Stimulated activated CD8-positive, alpha-beta memory T cell treated with anti-CD3 and anti-CD28 coated beads, Interleukin-4, amount 100 ng/mL, for 1 hour (primary cell): ENCODE measurements at places on chromosomes 3 and 15.

- DNase-seq, result no peak
These were observed 25.8 kb downstream of the ANP32A start for GRCh38 chr15:68794863-68795262.

DNA sequence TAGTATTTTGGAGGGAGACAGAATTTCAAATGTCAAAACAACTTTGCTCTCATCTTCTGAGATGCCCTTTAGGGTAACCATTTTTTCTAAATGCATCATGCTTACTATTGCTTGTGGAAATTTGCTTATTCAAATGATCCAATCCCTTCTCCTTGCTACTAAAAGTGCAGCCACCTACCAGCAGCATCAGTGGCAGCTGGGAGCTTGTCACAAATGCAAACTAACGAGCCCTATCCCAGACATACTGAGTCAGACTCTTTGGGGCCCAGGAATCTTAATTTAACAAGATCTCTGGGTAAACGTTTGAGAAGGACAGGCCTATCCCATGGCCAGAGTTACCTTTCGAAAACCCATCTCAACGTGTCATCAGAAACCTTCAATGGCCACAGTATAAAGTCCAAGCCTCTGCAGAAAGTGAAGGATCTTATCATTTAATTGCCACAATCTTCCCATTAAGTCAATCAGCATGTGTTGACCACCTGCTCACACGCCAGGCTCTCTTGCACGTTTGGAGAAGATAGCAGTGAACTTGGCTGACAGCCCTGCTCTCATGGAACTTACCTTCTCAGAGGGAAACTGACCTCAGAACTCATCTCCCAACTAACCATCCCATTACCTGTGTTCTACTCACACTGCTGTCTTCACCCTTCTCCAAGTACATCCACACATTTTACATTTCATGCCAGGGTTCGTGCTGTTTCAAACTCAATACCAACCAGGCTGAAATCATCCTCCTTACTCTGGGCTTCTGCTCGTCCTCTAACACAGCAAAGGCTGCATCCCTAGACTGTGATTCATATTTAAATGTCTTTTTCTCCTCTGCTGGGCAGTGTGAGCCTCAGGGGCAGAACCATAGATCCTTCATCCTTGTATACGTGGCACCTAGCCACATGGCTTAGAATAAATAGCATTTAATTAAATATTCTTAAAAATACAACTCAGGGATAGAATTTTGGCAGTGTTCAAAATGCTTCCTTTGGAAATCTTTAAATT, 24.8 kb upstream of the VGLL4 start:
- no peak for DNase-seq

- DNase-seq, result no peak
These were observed 113.8 kb upstream of the RAD18 start for GRCh38 chr3:9077029-9077428.

DNA sequence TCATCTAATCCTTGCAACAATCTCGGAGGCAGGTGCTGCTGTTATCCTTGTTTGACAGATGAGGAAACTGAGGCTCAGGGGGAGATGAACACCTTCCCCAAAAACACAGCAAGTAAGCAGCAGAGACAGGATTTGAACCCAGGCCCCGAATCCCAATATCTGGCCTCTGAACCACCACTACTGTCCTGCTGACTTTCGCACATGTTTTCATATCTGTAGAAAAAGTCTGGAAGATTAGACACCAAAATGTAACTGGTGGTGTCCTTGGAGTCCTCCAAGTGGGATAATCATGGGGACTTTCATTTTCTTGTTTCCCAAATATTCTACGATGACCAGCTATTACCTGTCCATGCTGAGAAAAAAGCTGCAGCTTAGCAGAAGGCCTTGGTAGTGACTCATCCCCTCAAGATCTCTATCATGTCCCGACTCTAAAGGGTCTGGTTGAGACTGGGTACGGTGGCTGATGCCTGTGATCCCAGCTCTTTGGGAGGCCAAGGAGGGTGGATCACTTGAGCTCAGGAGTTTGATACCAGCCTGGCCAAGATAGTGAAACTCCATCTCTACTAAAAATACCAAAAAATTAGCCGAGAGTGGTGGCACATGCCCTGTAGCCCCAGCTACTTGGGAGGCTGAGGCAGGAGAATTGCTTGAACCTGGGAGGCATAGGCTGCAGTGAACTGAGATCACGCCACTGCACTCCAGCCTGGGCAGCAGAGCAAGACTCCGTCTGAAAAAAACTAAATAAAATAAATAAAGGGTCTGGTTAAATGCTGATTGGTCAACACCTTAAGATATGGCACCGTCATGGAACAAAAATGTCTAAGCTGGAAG, 8.6 kb downstream of the IRAK2 start:
- DNase-seq, result no peak

DNA sequence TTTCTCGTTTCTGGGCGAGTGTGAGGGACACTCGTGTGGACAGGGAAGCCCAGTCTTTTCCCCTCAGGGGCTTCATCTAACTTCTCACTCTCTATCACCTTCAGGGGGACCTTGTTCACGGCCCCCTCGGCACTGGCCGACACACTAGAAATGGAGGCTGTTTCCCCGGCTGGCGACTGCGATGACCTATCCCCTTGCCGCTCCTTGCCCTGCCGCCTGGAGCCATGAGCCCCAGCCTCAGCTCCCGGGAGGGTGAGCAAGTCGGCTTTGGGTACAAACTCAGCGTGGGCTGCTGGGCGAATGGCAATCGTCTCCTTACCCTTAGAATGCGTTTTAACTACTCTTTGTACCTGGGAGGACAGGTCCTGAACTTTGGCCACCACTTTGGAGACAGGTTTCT, 41.0 kb downstream of the FMN1 start:
- DNase-seq, result no peak

DNA sequence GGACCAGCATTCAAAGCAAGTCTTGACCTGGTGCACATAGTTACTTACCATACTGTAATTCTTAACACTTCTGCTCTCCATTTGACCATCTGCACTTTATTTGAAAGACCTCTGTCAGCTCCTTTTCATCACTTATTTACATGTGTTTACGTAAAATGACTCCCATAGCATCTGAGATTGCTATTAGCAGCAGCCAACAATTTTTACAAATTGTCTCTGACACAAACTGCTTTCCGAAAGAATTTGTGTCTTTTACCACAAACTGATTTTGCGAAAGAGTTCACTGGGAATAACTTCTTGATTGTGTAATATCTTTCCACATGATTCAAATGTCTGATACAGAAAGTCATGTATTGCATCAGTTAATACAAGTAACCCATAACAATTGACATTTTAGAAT, 144.1 kb upstream of the PEX5L start:
- DNase-seq, result no peak

DNA sequence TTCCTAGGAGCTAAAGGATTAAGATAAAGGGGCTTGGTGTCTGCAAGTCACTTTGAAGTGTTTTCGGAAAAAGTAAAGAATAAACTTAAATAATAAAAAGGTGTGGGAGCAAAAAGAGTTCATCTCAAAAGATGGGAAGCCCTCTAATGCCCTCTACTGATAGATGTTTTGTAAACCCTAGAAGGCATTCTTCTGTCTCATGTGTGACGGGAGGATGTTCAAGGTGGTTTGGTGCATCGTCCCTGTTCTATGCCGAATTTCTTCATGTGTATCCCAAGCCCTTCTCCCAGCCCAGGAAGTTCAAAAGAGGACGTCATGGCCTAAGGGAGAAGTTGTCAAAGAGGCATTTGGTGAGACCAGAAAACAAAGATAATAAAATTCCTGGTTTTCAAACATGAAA, 37.2 kb downstream of the CCK start:
- DNase-seq, result no peak

GRCh38 chr3:96538186-96538585, 276.2 kb upstream of the EPHA6 start:
- no peak for DNase-seq

DNA sequence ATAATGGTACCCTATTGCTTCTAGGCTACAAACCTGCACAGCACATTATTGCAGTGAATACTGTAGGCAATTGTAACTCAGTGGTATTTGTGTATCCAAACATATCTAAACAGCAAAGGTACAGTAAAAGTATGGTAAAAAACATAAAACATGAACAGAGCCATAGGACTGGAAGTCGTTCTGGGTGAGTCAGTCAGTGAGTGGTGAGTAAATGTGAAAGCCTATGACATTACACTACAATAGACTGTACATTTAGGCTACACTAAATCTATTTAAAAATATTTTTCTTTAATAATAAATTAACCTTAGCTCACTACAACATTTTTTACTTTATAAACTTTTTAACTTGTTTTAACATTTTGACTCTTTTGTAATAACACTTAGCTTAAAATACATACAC, 21.3 kb downstream of the RAB6B start:
- no peak for DNase-seq

DNA sequence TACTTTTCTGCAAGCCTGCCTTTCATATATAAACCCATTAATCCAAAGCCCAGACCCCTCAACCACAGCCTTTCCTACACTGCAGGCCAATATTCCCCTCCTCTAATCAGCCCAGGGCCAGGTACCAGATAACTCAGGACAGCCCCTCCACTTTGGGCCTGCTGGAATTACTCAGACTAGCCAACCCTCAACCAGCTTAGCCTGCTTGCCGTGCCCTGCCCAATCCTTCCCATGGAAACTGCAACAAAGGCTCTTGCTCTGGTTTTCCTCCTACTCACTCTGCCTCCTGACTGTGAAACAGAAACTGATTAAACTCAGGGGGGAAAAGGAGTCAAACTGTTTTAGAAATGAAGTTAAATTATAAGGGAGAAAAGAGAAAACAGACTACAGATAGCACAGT, 248.1 kb downstream of the KLF13 start:
- no peak for DNase-seq

- no peak for DNase-seq
These were observed 167.3 kb downstream of the NECTIN3 start for GRCh38 chr3:111238885-111239284.

GRCh38 chr3:150370122-150370602, 37.9 kb upstream of the TSC22D2 start:
- DNase-seq, result no peak

GRCh38 chr3:137335478-137335877, 377.7 kb downstream of the IL20RB start:
- no peak for DNase-seq

GRCh38 chr3:59273976-59274375, 224.2 kb upstream of the CFAP20DC start:
- no peak for DNase-seq

GRCh38 chr3:128997486-128998133, 3.5 kb upstream of the EFCC1 start:
- no peak for DNase-seq

DNA sequence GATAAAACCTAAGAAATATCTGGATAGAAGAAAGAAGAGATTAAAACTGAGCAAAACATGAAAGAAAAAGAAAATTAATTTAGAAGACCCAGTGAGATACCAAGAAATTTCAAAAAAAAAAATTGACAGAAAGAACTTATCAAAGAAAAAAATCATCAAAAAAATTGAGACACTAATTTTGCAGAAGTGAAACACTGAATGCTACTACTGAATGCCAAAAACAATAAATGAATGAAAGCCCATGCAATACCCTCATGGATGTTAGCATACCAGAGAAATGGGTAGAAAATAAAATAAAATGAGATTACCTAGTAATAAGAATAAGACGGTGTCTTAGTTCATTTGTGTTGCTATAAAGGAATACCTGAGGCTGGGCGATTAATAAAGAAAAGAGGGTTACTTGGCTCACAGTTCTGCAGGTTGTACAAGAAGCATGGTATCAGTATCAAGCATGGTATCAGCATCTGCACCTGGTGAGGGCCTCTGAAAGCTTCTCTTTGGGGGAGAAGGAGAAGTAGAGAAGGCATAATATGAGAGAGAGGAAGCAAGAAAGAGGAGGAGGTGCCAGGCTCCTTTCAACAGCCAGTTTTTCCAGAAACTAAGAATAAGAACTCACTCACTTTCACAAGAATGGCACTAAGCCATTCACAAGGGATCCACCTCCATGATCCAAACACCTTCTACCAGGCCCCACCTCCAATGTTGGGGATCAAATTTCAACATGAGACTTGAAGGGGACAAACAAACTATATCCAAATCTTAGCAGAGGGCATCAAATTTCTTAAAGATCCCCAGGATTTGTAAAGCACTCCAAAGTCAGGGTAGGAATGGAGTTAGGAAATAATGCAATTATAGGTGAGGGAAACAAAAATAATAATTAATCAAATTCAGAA, 73.2 kb downstream of the BTLA start:
- no peak for DNase-seq

DNA sequence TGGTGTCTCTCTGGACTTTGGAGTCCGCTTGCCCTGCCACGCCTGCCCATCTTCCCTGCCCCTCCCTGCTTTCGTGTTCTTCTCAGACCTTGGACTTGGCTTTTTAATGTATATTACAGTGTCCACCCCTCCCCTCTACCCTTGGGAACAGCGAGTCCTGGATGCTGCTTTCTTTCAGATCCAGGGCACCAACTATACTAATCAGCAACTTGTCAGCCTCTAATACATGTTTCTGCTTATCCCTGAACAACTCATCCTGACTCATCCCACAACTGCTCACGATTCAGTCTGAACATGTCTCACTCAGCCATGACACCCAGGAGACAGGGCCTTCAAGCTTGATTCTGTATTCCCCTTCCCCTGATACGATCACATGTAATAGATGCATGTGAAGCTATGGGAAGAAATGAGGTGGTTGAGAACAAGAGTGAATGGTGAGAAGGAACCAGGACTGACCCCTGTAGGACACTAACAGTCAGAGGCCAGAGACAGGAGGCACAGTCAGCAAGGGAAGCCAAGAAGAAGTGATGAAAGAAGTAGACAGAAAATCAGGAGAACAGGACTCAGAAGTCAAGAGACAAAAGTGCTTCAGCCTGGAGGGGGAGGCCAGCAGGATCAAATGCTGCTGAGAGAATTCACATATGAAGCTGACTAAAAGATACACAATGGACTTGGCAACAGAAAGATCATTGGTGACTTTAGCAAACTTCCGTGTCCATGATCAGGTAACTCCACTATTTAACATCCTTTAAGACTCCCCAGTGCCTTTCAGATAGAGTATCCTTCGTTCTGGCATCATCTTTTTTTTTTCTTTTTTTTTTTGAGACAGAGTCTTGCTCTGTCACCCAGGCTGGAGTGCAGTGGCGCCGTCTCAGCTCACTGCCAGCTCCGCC, 35.4 kb downstream of the BCL2L10 start:
- no peak for DNase-seq

- DNase-seq, result no peak
These were observed 110.8 kb downstream of the BBX start for GRCh38 chr3:107633327-107634098.

DNA sequence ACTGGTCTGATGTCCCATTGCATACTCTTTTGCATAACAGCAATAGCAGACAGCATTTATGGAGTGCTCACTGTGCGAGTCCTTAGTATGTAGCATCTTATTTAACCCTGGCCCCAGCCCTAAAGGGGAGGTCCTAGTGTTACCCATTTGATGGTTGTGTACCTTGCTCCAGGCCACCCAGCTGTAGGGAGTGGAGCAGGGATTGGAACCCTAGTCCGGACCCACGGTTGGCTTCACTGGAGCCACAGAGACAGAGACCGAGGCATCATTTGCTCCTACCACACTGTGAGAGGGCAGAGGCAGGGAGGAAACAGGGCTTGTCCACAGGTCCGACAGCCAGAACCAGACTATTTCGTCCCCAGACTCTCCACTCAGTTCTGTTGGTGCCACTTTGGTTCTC, 16.0 kb upstream of the TSEN2 start:
- no peak for DNase-seq

- no peak for DNase-seq
These were observed 99.1 kb downstream of the FOXP1 start for GRCh38 chr3:71484452-71484851.
